Stimulated activated CD8-positive, alpha-beta memory T cell treated with anti-CD3 and anti-CD28 coated beads, Interleukin-4, amount 100 ng/mL, for 24 hours (primary cell): ENCODE measurements at places on chromosomes 6 and 20.

DNA sequence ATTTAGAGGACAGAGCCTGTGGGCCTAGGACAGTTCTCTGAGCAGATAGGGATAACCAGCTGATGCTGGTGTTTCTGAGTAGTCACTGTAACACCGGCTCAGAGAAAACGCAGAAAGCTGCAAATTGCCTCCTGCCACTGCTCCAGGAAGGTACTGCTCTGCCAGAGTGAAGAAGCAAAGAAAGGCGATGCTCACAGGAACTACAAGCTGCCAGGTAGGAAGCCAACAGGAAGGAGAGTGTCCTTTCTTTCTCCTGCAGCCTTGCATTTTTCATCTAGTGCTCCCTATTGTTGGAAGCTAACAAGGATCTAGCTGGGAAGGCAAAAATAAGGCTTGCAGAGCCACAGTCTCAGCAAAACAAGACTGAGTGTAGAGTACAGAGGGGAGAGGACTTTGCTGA lies 70.7 kb upstream of the RAB32 start:
- DNase-seq = no peak

DNA sequence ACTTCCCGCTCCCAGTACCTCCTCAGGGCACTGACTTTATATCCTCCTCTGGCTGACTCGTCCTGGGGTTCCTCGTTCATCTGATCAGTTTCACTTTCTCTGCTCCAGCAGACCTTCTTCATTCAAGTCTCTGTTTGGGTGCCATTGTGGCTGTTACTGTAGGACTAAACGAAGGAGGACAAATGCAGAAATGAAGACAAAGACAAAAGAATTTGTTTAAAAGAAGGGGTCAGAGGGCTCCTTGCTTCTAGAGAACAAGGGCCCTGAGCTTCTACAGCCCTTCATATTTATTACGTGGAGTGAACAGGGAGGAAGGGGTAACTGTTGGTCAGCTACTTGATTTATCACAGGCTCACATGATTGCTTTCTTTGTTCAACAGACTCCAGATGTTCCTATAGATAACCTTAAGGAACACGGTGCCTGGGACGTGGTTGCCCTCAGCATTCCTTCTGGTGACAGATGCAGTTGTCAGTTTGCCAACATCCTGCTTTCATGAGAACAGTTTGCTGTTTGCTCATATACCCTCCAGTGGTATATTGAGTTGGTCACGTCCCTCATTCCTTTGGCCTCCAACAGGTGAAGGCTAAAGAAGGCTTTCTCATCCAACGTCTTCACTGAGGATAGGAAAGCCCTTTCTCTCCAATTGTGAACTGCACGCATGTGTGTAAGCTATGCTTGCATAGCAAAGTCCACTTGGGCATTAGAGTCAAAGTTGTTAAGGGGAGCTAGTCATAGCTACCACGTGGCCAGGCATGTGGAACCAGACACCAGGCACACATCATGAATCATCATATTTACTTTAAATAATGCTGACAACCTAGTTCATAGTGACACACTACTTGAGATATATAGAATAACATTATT lies 69.1 kb upstream of the BTN3A2 start:
- DNase-seq = no peak

DNA sequence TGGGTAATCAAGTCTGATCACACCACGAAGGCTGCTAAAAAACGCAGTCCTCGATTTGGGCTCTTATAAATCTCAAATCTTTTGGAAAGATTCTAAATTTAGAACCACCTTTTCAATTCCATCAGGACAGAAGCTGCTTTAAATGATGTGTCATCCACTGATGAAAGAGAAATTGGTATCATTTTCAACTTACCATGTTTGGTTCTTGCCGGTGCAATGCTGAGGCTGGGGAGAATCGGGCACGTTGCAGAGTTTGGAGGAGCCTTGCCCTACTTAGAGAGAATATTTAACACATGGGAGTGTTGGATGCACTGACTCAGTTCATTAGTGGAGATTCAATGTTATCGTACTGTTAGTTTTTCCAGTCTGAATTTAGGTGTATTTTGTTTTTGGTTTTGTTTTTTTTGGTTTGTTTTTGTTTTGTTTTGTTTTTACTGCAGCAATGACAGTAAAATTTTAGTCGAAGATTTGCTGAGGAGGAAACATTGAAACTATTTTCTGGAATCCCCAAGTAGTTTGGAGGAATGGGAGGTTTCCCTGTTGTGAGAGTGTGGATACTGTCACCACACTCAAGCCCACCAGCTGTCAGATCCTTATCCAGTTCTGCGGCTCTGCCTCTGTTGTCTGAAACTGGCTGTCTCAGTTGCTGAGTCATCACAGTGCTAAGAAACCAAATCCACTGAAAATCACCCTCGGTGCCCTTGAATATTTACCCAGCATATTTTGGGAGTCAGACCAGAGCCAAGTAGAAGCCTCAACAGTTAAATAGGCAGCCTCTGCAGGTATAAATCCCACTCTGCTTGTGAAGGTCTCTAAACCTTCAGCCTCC lies 497.0 kb downstream of the BTBD3 start:
- no peak for DNase-seq

DNA sequence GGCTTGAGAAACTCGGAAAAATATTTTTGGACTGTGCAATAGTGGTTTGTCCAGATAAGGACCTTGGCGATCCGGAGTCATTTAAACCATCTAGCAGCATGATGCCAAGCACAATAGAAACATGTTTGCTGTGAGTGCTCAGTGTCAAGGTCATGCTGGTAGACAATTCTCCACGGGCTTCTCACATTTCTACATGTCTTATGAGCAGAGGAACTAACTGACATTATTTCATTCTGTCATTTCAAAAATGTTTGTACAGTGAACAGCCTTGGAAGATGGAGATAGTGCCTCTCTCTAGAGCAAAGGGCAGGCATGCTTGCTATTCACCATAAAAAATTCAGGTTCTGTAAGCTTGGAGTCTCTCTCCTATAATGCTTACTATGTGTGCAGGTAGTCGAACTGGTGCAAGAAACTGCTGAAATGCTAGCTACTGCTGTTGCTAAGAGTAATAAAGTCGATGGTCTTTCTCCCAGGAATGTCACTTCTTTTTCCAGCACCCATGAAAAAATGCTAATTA lies 25.4 kb upstream of the CCN2 start:
- no peak for DNase-seq

- no peak for DNase-seq
Observed at GRCh38 chr20:33076662-33077372, 2.6 kb upstream of the BPIFB4 start.

DNA sequence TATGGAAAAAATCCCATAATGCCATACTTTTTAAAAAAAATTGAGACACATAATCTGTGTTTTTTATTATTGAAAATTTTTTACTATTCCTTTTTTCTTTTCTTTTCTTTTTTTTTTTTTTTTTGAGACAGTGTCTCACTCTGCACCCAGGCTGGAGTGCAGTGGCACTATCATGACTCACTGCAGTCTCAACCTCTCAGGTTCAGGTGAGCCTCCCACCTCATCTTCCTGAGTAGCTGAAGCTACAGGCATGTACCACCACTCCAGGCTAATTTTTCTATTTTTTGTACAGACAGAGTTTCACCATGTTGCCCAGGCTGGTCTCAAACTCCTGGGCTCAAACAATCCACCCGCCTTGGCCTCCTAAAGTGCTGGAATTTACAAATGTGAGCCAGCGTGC lies 100.4 kb downstream of the AFG1L start:
- no peak for DNase-seq

- no peak for DNase-seq
Observed at GRCh38 chr6:4364172-4364571, 228.8 kb upstream of the ECI2 start.

GRCh38 chr6:75171567-75171966 lies 34.3 kb downstream of the COL12A1 start:
- DNase-seq = no peak

DNA sequence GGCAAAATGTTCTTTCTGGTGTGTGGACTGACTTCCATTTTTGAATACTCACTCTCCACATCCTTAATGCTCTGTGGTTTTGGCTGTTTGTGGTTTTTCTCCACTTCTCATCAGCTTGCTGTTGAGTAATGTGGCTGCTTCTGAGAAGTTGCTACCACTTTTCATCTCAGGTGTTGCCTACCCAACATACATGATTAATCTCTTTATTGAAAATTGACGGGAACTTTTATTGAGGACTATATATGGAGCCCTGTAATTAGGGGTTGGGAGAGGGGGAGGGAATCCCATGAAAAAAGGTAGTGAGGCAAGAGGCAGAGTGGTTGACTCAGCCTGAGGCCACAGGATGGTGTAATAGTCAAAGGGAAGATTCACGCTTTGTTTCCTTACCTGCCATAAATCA lies 17.6 kb downstream of the IL22RA2 start:
- no peak for DNase-seq

GRCh38 chr6:157083343-157083742 lies 240.0 kb downstream of the TMEM242 start:
- DNase-seq = no peak

DNA sequence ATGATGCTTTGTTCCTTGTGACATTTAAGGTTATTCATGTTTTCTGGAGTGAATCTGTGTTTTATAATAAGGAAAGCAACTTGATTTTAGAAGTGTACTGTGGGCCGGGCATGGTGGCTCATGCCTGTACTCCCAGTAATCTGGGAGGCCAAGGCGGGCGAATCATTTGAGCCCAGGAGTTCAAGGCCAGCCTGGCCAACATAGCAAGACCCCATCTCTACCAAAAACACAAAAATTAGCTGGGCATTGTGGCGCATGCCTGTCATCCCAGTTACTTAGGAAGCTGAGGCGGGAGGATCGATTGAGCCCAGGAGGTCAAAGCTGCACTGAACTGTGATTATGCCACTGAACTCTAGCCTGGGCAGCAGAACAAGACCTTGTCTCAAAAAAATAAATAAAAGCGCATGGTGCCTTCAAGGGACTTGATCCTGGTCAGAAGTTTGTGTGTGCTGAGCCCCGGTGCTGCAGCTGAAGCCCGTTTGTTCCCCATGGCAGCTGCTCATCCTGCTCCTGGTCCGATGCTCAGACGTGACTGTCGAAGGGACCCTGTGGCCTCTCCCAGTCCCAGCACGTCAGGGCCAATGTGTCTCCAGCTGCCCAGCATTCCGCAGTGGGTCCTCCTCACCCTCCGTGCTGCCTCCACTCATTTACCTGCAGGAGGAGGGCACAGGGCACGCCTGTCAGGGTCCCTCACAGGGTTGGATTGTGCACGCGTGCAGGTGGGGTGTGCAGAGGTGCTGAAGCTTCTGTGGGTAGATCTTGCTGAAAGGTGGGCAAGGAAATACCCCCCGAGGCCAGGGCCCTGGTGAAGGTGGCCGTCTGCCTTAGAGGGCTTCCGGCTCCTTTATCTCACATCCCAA lies 18.3 kb downstream of the ENTPD6 start:
- DNase-seq = no peak

DNA sequence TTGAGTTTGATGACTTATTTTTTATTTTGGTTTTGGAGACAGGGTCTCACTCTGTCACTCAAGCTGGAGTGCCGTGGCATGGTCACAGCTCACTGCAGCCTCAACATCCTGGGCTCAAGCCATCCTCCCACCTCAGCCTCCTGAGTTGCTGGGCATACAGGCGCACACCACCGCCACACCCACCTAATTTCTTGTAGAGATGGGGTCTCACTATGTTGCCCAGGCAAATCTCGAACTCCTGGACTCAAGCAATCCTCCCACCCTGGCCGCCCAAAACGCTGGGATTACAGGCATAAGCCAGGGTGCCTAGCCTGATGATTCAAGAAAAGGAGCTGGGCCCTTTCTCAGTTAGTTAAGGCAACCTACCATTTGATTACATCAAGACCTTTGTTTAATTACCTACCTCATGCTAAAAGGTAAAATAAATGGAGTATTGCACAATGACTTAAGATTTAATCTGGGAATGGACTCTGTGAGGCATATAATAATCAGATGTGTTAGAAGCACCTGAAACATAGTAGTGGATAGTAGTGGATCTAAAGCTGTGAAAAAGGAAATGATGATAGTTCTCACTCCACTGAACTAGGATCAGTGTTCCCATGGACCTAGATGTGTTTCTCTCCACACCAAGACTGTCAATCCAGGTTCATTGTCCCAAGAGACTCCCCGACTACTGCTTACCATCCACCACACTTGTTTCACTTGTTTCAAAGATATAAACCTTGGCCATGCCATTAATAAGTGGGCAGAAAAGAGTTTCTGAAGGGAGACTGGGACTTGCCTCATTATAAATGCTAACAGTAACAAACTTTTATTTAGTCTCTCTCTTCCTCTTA lies 2.1 kb downstream of the TNFRSF21 start:
- DNase-seq = no peak

DNA sequence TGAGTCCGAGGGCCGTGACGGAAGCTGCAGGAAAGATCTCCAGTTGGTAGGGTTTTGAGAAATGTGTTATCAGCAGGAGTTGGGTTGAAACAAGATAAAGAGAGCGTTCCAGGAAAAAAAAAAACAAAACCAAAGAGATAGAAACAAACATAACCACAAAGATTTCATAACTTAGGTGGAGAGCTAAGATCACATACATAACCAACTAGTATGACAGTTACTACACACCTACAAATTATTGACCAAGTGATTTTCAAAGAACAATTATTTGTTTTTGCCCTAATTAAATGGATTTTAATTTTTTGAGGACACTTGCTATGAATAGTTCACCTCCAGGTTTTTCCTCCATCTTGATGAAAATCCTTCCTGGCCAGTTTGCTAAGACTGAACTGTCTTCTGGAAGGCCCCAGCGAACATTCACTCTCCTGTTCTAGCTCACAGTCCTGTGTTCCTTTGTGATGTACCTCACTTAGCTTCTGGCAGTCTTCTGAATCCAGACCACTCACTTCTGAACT lies 69.4 kb downstream of the SNX9 start:
- DNase-seq = no peak

- DNase-seq = no peak
Observed at GRCh38 chr20:9408422-9409300, 105.7 kb upstream of the LAMP5 start.

GRCh38 chr6:28634761-28635546 lies 109.3 kb downstream of the GPX5 start:
- no peak for DNase-seq

DNA sequence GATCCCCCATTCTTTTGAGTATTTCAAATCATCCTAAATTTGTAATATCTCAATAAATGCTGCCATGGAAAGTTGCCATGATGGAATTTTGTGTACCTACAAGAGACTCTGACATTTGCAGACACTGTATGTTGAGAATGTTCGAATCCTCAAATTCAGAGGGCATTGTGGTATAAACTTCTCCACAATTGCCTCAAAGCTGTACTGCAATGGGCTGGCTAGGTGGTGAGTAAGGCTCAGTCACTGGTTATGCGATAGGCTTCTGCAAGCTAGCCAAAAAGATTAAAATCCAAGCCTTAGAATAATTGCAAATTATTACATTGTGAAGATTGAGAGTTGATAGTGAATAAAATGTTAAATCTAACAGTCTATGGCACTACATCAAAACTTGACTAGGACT lies 130.2 kb upstream of the CEP162 start:
- DNase-seq = no peak

DNA sequence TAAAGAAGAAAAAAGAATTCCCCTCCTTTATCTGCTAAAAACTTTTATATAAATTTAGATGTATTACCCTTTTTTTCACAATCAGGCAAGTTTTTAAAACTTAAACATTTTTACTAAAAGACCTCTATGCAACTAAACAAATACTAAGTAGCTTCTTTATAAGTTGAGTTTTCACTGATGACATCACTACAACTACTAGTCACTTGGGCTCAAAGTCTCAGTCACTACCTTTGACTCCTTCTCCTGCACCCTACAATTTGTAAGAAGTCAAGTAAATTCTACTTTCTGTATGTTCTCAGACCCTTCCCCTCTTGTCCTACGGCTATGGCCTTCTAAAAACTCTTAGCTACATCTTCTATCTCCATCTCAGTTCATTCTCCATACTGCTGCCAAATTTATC lies 11.2 kb downstream of the SUPT3H start:
- no peak for DNase-seq

- no peak for DNase-seq
Observed at GRCh38 chr6:18973251-18973650, 586.1 kb downstream of the RNF144B start.
